ENCODE measurements at places on chromosomes 4 and X.

GRCh38 chr4:33709247-33709646 lies 2535.1 kb downstream of the ARAP2 start:
- DNase-seq = no peak

DNA sequence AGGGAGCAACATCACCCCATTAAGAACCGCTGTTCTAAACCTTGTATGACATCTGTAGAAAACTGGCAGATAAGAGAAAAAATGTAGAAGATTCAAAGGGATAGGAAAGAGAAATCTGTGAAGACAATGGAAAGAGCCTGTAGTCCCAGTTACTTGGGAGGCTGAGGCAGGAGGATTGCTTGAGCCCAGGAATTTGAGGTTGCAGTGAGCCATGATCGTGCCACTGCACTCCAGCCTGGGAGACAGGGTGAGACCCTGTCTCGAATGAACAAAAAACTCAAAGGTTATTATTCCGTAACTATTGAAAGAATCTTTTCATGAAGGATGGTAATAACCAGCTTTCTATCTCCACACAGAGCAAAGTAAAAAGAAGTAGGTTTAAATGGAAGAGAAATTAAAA lies 1.6 kb upstream of the CLCN4 start:
- DNase-seq = no peak

GRCh38 chrX:143648705-143649104 lies 12.8 kb upstream of the SLITRK4 start:
- DNase-seq = no peak

DNA sequence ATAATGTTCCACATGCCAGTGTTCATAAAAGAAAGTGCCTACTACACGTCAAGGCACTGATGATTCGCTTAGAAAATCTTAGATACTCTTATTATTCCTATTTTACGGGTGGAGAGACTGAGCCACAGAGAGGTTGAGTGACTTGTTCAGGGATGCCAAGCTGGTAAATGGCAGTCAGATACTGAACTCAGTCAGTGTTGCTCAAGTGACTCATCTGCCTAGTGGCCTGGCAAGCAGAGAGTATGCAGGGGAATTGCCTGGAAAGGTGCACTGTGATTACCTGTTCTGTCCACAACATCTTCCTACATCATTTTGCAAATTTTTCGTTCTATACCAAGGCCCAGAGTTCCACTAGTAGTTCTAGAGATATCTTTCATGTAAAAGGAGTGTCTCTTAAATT lies 68.4 kb downstream of the RAPGEF2 start:
- DNase-seq = no peak

- peak; percentile 60 for DNase-seq
Measured at GRCh38 chrX:47233333-47234113, 714 bp downstream of the USP11 start.
